ENCODE measurements at places on chromosomes 13 and 19.

DNA sequence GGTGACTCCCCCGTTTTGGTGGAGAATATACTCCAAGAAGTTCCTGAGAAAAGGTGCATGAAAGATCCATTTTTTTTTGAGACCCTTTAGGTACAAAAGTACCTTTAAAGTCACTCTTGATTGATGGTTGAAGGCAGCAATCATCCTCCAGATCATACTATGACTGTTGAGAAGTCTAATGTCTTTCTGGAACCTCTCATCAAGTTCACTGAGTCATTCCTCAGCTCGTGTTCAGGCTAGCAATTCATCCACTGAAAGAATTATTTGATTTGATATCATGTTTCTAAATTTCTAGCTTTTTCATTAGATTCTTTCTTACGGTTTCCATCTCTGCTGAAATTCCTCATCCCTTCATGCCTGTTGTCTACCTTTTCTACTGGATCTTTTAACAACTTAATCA is 65.1 kb upstream of the GJB6 start:
- DNase-seq: no peak

DNA sequence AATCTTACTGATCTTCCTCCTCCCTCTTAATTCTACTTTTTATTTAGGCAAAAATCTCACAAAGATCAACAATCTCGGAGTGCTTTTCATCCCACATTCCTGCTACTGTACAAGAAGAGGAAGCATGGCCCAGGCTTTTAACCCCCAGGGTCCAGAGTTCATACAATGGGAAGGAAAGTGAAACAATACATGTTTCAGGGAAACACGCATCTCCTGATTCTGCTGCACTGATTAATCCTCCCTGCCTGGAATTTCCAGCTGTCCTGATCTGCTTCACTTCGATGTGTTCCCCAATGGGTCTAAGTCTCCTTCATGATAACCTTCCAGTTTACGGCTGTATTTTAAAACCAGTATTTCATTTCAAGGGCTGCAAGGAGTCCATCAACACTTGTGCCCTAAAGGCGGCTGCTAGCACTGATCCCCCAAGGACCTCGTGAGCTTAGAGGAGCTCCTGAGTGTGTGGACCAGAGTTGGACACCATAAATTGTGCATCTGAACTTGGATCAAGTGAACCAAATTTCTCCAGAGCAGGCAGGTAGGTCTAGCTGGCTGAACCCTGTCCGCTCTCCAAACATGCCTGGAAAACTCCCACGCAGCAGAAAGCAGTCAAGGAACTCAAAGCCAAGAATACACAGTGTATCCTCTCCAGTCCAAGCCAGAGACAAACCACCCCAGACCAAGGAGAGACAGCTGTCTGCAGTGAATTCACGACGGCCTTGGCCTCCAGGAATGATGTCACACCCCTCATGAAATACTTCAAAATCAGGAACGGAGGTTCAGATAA is 44.3 kb downstream of the COL4A1 start:
- no peak for DNase-seq

- DNase-seq: no peak
Measured at GRCh38 chr13:19159181-19159580, 22.4 kb downstream of the TUBA3C start.

DNA sequence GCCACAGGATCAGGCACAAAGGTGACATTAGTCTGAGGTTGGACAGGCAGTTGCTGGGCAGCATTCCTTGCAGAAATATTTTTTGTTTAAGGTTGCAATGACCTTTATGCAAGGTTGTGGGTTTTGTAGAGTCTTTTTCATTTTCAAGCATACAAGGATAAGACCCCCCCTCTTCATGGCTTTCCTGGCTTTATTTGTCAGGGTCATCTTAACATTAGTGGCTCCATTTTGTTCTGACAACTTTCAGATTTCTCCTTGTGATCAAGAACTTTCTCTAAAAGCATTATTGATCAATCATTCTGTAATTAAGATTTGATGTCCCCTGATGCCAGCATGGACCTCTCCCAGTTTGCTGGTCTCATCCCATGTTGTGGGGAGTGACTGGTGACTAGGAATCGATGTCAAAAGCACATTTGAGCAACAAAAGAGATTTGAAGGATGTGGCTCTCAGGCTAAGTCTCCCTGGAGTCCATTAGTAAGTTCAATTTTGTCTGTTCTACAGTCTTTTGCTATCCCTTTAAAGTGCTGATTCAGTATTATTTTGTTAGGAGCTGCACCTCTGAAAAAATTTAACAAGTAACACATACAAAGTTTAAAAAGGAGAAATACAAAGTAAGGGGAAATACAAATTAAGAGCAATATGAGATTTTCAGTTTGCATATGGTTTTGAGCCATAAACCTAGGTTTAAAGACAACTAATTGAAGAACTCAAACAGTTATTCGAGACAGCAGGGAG is 5.3 kb downstream of the CARD8 start:
- DNase-seq: no peak

- peak; percentile 34 for DNase-seq
Measured at GRCh38 chr19:40366697-40367561, 18.4 kb downstream of the PLD3 start.

DNA sequence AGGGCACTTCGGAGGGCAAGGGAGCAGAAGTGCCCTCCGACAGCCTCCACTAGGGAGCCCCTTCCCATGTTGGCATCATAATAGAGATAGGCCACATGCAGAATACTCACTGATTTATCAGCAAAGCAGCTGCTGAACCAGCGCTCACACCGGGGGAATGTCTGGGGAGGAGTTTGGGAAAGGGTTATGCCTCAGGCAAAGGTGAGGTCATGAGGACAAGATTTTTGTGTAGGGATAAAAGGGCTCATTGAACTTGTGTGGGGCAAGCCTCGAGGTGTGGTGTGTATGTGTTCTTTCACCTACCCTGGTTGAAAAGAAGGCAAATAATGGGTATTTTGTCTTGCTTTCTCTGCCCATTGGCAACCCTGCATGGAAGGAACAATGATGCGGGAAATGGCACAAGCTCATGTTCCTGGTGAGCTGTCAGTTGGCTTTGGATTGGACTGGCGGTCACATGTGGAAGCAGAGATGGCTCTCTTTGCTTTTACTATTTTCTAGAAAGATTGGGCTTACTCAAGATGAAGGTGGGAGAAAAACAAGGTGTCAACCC is 39.1 kb upstream of the SLC7A9 start:
- no peak for DNase-seq

DNA sequence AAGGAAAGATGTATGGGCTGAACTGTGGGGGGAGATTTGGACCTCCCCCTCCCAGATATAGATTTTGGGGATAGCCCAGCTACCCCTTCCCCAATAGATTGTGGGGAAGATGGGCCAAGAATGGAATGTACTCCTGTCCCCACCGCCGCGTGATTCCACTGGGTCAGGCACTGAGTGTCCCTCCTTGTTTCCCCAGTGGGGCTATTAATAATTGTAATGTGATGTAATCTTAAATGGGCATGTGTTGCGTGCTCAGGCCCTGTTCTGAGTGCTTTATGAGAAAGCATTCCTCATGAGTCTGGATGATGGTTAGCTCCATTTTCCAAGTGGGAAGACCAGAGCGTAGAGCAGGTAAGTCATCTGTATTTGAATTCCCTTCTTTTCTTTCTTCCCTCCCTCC is 1.4 kb downstream of the PSMD8 start:
- no peak for DNase-seq

- DNase-seq: peak; percentile 98
Measured at GRCh38 chr19:40603389-40604170, 2.4 kb downstream of the LTBP4 start.

GRCh38 chr13:79485014-79485811 is 4.3 kb downstream of the NDFIP2 start:
- peak; percentile 93 for DNase-seq

DNA sequence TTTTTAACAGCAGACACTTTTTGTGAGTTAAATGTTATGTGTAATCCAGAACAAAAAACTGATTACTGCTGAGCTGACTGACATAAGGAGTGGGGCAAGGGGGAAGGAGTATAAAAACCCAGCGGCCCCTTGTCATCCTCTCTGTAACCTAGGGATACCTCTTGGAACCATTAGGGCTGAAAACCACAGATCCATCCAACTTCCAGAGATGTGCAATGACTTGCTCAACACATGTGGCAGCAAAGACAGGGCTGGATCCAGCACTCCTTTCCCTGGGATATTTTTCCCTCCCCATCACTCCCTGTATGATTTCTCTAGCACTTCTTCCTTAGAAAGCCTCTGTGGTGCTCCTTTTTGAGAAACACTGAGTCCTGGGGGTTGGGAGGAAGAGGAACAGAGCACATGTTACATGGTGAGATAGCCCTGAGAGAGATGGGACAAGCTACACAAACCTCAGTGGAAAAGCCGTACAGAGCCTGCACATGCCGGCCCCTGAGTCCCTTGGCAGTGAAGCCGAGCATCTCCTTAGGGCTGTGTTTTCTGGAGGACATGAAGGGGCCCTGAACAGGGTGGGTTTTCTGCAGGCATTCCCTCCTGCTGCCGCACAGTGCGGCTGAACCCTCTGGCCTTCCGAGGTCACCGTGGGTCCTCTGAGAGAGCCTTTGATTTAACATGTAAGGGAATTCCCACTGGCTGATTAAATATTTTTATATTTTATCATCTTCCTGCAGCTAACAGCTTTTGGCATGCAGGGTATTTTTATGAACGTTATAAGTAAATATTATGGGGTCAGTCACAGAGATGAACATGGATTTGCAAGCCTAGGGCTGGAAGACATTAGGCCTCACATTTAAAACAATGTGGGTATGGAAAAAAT is 219.9 kb downstream of the COG6 start:
- DNase-seq: no peak

DNA sequence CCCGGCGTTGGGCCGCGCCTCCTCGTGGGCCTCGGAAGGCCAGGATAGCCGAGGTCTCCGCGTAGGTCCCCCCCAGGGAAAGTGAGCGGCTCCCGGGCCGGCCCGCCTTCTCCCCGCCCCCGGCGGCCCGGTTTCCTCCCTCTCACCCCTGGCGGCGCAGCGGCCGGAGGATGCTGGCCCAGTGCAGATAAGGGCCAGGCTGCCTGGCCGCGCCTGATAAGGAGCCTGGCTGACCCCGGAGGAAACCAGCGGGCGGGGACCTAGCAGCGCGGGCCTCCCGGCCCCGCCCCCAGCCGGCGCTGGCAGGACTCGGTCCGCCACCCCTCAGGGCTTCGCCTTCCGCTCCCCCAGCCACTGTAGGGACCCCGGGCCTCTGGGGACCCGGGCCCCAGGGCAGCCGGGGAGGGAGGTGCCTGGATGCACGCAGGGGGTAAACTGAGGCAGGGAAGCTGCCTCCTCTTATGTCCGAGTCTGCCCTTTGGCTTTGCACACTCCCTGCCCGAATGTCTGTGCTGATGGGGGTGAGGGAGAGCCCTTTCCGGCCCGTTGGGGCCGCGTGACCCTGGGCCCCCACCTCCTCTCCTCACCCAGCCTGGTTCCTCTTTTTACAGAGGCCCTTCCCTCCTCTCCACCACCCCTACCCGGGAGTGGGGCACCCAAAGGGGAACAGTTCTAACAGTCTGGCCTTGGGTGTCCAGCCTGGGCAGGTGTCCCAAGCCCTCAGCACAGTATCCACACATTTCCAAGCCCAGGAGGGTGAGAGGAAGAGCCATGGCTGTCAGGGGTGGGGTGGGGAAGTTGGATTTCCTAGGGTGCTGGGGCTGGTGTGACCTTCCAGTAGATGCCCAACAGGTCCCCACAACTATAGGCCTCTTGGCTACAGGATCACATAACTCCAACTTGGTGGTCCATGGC is at the start of gene LYL1:
Gene LYL1 (minus strand): TSS at position 193 of the 915 bp plus-strand sequence. CDS start 1,687 bp downstream, outside the sequence.
- DNase-seq: no peak

GRCh38 chr13:112183532-112184090 is 116.7 kb downstream of the SOX1 start:
- DNase-seq: no peak

DNA sequence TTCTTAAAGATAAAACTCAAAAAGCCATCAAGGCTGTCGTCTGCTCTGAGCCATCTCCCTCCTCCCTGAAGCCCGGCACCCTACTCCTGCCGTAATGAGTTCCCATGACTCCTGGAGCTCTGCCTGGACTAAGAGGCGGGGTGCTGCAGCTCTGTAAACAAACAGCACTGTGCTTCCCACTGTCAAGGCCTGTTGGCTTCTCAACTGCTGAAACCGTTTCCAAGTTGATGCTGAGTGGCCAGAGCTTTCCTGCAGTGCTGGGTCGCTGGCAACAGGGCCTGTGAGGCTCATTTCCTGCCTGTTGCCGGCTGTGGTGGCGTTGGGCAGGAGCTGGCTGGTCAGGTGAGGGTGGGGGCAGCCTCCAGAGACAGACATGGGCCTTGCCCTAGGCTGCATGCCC is 26.7 kb upstream of the ISYNA1 start:
- peak; percentile 98 for DNase-seq

- DNase-seq: no peak
Measured at GRCh38 chr13:33264620-33264978, 21.0 kb downstream of the STARD13 start.

DNA sequence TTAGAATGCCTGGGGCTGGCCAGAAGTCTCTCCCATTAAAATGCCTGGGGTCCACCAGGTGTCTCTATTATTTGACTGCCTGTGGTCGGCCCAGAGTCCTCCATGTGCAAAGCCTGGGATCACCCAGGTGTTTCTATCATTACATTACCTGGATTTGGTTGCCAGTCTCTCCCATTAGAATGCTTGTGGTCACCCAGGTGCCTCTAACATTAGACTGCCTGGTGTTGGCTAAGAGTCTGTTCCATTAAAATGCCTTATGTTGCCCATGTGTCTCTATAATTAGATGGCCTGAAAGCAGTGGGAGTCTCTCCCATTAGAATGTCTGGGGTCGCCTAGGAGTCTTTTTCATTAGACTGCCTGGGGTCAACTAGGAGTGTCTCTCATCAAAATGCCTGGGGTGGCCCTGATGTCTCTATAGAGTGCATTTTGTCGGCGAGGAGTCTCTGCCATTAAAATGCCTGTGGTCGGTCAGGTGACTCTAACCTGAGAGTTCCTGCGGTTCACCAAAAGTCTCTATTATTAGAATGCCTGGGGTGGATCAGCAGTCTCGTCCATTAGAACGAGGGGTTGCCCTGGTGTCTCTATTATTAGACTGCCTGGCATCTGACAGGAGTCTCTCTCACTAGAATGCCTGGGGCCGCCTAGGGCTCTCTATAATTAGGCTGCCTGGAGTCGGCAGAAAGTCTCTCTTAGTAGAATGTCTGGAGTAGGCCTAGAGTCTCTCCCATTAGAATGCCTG is 1540.5 kb downstream of the UQCRFS1 start:
- no peak for DNase-seq

GRCh38 chr13:110557610-110558305 is 3.8 kb downstream of the RAB20 start:
- no peak for DNase-seq

Measured in choroid plexus epithelial cell (primary cell).